ENCODE measurements at places on chromosomes 12 and 14. TPM values are rescaled to one million over a fixed set of nuclear protein-coding genes. Genes with fewer than 3 reads are reported as not detected.
A peak's percentile ranks its signal among the peaks of the same experiment; 100 is the strongest.

GRCh38 chr12:110107369-110108281, 16.5 kb upstream of the IFT81 start:
- DNase-seq = peak; percentile 61

DNA sequence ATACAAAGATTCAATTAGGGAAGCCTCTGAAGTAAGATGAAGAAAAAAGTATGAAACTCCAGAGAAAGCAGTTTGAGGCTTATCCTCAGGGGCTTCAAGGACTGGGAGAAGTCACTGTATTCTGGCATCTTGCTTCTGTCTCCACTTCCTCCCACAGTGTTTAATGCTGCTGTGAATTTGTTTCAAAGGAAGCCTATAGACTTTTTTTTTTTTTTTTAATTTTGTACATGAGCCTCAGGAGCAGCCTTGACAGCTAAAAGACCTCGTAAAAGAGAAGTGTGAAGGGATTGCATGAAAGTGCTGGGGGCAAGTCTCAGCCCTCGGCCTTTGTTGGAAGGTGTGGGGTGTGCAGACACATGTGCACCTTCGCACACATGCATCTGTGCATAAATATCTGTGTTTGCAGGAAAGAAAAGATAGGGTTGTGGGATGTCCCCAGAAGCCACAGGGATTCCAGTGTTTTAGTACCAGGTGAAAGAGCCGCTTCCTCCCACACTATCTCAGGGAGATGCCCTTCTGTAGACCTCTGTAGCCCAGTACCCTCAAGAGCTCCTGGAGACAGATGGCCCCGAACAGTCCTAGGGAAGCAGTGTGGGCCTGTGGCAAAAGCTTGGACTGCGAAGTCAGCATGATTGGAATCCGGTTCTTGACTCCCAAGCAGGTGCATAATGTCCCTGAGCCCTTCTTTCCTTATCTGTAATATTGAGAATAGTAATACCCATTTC, 193.5 kb upstream of the BCL2L14 start:
- DNase-seq = no peak

DNA sequence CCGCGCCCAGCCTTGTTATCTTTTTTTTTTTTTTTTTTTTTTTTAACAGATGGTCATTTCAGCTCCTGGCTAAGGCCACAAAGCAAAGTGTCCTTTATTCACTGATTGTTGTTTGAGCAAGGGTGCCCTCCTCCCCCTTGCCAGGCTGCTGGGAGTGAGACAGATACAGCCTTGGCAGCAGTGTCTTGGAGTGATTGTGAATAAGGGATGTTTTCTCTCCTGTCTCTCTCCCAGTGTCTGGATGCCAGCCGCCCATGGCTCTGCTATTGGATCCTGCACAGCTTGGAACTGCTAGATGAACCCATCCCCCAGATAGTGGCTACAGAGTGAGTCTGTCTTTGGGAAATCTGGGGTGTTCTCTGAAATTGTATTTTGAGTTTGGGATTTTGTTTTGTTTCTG, 28.7 kb downstream of the FNTB start:
- DNase-seq = no peak

DNA sequence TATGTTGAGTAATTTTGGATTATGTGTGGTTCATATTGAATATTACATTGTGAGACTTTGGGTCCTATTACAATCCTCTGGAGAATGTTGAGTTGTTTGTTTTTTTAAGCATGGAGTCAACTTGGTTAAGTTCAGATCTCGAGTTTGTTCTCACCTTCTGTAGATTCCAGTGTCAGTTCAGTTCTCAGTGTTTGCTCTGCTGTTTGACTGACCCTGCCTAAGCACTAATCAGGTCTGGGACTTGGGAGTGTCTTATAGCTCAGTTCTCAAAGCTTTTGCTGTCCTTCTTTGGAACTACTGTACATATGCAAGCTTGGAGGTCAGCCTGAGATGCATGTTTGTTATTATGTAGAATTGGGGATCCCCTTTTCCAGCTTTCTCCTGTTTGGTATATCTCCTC, 63.1 kb downstream of the DIP2B start:
- no peak for DNase-seq

GRCh38 chr14:98162856-98163805, 1108.9 kb downstream of the BCL11B start:
- no peak for DNase-seq

ACOT2 gene
- total RNA-seq = 130 TPM
